ENCODE measurements at places on chromosomes 13 and 19.
A peak's percentile ranks its signal among the peaks of the same experiment; 100 is the strongest.

DNA sequence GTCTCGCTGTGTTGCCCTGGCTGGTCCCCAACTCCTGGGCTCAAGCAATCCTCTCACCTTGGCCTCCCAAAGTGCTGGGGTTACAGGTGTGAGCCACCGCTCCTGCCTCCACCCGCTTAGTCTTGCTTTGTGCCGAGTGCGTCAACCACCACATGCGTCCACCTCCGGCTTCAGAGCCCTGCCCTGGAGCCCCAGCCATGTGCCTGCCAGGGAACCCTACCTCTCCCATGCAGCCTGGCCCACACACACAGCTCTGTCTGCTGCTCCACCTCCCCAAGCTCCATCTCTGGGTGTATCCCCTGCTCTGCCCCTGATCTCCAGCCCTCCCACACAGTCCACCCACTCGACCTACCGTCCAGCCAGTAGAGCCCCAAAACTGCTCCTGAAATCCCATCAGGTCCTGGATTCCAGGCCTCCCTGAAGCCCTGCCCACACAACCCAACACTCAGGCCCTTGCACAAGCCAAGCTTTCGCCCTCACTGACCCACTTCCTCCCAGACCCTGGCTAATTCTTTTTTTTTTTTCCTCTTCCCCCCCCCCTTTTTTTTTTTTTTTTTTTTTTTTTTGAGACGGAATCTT lies 9.6 kb downstream of the CYP2F1 start:
- DNase-seq = no peak

DNA sequence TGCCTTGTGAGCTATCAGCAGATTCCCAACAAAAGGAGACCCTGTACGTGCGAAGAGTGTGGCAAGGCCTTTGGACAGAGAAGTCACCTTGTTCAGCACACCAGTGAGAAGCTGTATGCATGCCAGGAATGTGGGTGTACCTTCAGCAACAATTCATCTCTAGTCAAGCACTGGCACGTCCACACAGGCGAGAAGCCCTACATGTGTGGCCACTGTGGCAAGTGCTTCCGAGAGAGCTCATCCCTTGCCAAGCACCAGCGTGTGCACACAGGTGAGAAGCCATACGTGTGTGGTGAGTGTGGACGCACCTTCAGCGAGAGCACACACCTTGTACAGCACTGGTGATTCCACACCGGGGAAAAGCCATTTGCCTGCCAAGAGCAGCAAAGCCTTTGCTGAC lies 7.6 kb upstream of the ZSCAN22 start:
- peak; percentile 77 for DNase-seq

DNA sequence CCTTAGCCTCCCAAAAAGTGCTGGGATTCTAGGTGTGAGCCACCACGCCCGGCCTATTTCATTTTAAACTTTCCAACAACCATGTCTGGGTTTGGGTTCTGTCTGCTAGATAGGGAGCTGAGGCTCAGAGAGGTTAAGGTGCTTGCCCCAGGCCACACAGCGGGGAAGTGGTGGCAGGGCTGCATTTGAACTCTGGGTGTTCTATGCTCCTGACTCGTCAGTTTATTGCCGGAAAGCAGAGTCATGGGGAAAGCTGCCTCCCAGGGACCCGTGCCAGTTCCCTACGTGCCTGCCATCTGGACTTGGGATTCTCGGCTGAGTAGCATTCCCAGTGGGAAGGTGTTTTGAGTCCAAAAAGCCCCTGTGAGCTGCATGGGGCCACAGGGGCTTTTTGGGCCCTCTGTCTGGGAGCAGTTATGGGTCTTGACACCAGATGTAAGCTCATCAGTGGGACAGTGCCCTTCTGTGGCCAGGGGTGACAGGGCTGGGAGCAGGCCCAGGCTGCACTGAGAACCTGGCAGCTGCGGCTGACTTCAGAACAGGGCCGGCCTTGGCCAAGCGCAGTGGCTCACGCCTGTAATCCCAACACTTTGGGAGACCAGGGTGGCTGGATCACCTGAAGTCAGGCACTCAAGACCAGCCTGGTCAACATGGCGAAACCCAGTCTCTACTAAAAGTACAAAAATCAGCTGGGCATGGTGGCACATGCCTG lies 10.9 kb downstream of the RFX1 start:
- no peak for DNase-seq

DNA sequence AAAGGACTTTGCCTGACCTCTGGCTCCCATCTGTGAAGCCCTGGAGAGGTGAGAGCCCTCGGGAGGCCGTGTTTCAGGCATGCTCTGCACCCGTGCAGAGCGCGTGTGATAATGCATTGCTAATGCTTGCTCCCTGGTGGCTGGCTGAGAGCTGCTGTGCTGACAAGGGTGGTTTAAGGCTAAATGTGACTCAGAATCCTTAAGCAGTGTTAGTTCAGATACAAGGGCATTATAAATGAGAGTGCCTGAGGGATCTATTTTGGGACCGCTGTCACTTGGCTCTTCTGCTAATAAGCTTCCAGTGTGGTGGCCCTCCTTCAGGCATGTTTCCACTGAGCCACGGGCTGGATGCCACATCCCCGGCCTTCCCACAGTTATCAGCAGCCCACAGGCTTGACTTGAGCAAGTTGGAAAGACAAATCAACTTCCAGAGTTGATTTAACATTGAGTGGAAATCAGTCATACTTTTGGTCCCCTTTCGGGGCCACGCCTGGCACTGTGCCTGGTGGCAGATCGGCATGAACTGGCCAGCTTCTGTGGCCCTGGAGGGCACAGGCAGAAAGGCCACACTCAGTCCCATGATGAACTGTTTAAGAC lies 17.0 kb downstream of the ALOX5AP start:
- DNase-seq = no peak

GRCh38 chr13:102873653-102874052 lies 27.8 kb downstream of the ERCC5 start:
- peak; percentile 67 for DNase-seq

DNA sequence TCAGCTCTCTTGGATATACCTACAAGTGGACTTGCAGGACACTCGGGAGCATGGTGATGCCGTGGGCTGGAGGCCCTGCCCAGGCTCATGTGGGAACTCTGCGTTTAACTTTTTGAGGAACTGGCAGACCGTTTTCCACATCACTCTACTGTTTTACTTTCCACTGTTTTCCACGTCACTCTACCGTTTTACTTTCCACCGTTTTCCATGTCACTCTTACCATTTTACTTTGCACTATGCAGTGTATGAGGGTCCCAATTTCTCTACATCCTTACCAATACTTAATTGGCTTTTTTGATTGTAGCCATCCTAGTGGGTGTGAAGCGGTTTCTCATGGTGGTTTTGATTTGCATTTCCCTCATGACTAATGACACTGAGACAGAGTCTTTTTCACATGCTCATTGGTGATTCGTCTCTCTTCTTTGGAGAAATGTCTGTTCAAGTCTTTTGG lies 40.5 kb downstream of the GATAD2A start:
- DNase-seq = peak; percentile 38

- no peak for DNase-seq
Observed at GRCh38 chr13:33840402-33840801, 22.5 kb downstream of the RFC3 start.

DNA sequence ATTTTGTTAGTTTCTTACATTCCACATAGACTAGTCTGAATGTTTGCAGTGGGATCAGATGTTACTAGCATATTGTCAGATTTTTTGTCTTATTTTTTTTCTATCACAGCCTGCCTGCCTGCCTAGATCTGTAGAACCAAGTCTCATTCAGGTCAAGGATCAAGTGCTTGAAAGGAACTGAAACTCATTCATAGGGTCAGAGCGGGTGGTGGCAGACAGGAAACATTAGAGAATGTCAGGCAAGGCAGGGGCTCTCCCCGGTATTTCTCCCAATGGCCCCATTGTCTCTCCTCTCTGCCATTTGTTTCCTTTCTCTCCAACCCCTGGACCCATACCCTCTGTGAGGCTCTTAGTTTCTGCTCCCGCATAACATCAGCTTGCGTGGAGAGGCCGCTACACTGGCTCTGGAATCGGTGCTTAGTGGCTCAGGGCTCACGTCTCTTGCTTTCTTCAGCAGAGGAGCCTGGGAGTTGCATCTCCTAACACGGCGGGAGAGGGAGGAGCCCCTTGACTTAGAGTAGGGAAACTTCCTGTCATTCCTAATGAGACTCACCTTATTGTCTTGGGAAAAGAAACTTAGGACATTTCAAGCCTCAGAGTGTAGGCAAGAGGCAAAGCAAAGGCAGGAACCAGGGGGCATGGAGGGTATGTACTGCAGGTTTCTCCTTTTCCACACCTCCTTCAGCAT lies 35.6 kb upstream of the SPATA13 start:
- DNase-seq = no peak

DNA sequence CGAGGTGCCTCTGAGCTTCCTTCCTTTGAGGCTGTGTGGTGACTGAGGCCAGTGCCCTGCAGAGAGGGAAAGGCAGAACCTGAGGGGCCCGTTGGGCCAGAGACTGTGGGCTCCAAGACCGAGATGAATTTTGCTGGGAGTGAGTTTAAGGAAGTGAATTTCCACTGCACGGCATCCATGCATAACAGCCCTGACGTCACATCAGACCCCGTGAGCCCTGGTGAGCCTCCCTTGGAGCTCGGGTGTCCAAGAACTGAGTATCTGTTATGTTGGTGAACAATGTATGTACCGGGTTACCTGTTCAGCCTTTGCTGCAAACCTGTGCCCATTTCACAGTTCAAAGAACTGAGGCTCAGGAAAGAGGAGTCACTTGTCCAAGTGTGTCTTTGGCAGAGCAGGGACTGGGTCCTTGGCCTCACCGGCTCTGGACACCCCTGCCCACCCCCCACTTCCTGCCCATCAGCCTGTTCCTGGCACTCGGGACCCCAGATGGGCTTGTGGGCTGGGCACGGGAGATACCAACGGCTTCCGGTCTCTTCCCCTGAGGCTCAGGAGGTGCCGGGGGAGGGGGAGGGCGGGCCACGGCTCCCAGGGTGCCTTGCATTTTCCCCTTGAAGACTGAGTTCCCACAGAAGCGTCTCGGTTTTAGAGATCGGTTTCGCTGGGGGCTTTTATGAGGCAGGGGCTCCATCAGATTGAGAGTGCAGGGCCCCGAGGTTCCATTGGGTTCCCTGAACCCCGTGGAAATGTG lies 33.7 kb downstream of the NFILZ start:
- no peak for DNase-seq

DNA sequence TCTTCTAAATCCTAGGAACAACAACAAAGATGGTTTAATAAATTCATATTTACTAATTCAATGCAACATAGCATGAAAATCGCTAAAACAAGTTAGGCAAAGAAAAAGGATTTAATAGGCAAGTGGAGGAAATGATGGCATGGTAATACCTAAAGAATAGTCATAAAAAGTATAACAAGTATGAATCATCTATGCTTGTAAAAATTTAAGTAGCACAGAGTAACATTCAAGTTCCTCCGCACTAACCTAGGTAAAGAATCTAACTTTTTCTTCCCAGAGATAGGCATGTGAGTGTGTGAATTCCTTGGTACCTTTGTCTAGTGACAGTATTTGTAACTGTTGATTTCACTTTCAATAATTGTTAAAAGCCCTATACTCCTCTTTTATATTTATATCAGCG lies 42.6 kb downstream of the RCBTB2 start:
- no peak for DNase-seq

- DNase-seq = no peak
Observed at GRCh38 chr13:36807616-36808015, 11.4 kb upstream of the RFXAP start.

DNA sequence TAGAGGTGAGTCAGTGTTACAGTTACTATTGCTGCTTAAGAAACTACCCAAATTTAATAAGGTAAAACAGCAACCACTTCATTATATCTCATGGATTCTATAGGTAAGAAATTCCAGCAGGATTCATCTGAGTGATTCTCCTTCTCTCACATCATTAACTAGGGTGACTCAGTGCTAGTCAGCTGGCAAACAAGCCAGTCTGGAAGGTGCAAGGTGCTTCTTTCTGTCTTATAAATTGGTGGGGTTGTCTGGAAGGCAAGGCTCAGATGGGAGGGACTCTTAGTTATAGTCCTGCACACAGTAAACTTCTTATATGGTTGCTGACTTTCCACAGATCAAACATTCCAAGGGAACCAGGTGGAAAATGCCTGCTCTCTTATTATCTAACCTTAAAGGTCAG lies 484.5 kb downstream of the GPC5 start:
- DNase-seq = no peak

- peak; percentile 73 for DNase-seq
Observed at GRCh38 chr19:32691952-32692726, 518 bp downstream of the NUDT19 start.

DNA sequence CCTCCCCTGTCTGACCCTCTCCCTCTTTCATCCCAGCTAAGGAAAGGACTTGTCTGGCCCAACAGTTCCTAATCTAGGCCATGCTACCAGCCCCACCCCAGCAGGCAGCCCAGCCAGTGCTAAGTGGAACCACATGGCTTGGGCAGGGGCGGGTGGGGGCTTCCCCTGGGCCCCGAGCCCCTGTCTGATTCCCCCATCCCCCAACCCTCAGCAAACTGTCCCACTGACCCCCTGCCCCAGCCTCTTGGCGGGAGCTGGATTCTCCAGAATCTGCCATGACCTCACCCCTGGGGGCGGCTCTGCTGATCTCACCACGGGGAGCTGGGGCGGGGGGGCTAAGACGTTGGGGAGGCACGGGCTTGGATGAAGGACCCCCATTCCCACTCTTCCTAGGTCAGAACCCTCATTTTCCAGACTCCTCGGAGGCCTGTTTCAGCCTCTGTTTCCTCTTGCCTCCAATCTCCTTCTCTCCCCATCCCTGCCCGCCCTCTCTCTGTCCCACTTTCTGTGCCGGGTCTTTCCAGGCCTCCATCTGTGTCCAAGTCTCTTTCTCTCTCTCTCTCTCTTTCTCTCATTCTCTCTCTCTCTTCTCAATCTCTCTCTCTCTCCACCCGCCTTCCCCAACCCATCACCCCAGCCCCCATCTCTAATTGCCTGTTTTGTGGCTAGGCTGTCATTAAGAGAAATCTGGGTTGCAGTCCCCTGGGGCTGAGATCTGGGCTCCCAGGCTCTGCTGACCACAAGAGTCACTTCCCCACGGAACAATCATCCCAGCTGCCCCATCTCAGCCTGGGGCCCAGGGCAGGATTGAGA lies 2.7 kb downstream of the COL5A3 start:
- no peak for DNase-seq

GRCh38 chr13:113907635-113908617 lies 44.0 kb upstream of the GAS6 start:
- DNase-seq = peak; percentile 69

DNA sequence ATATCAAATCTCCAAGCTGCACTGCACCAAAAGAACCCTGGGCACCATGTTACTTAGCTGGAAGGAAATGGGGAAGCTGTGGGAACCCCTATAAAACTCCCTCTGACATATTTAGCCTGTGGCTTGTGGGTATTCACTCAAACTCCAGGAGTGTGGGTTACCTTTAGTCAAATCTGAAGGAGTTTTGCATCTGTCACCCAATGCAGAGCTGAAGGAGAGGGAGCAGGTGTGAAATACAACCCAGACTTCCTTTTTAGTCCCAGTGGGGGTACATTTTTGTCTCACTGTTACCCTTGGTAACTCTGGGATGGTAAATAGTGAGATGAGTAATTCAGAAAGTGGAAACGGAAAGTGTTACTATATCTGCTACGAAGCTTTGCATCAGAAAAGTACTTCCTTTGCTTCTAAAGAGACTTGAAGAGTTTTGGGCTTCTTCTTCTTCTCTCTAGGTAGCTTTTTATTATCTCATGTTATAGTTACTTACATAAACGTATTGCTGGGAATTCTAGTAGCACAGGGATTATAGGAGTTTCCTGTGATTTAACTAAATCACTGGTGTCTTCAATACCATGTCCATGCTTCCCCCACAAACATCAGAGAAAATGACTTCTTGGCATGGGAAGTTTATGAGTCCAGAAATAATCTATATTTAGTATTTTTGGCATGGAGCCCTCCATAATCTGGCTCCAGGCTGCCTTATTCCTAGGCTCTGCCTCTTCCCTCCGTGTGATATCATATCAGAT lies 105.9 kb downstream of the AKAP11 start:
- no peak for DNase-seq

Measured in mammary epithelial cell (primary cell).